ENCODE measurements at places on chromosomes 11 and 22.

GRCh38 chr11:62917906-62918502 lies 3.2 kb downstream of the CHRM1 start:
- DNase-seq, result no peak

- DNase-seq, result no peak
Measured at GRCh38 chr11:23944923-23945322, 551.9 kb upstream of the LUZP2 start.

GRCh38 chr22:17795661-17796548 lies 21.6 kb upstream of the BID start:
- no peak for DNase-seq

DNA sequence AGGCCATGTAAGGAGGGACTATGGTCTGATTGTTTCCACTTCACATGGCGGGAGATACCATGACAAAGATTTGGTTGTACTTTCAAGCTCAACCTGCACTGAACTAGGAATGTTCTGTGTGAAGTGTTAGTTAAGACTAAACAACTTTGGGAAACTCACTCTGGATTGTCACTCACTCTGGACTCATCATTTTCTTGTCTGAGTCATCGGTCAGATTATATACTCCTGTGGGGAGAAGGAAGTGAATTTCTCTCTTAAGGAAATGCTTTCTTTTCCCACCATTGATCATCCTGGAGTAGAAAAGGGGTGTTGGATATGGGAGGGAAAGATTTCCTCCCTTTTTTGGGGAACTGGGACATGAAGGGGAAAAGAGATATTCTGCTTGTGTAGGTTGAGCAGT lies 26.9 kb upstream of the CAT start:
- no peak for DNase-seq

- no peak for DNase-seq
Measured at GRCh38 chr22:39083212-39084165, 6.4 kb downstream of the APOBEC3G start.

- no peak for DNase-seq
Measured at GRCh38 chr11:32358729-32359128, 76.6 kb downstream of the WT1 start.

- no peak for DNase-seq
Measured at GRCh38 chr11:13317293-13318080, 39.9 kb downstream of the BMAL1 start.

DNA sequence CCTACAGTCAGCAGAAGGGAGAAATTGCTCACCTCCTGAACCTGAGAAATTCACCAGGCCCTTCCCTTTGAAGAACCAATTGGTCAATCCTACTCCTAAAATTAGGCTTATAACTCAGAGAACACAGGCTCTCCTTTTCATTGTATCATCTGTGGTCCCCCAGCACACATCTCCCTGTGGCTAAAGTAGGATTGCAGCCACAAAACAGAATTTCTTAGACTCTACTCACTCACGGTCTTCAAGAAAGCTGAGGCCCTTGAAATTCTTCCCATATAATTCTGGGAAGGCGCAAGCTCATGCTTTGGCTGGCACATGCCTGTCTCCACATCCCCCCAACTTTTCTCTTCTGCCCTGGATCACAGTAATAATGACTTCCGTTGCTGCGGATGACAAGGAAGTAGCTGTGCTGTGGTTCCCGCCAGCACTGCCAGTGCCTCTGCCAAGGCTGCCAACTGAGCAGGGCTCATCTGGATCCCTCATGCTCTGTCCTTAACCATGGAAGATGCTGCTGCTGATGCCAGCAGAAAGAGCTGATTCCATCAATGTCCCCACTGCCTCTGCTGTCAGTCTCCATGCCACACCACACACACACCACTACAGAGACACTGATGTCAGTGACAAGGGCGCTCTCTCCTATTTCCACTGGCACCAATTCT lies 200.6 kb upstream of the POU2AF2 start:
- no peak for DNase-seq

Data from ureter (tissue), 1 donor.